ENCODE measurements at places on chromosomes 13 and 19.

DNA sequence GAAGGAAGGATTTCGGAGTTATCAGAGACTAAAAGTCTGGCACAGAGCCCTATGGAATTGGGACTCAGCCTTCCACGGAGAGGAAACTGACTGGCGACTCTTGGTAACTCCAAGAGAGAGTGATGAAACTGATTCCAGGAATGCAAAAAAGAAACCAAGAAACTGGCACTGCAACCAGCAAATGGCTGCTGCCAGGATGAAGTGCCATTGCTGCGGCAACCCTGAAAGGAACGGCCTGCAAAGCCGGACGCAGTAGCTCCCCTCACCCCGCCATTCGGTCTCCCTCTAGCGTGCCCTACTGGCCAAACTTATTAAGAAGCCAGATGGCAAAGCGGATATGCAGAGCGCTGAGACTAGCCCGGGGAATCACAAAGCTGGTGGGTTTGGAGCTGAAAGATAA is 236.0 kb downstream of the PCDH9 start:
- no peak for DNase-seq

GRCh38 chr13:25873242-25873612 is 178.6 kb downstream of the SHISA2 start:
- no peak for DNase-seq

GRCh38 chr19:43452582-43452981 is 12.8 kb downstream of the LYPD3 start:
- no peak for DNase-seq

GRCh38 chr19:48513289-48514122 is 1.9 kb upstream of the LMTK3 start:
- no peak for DNase-seq

DNA sequence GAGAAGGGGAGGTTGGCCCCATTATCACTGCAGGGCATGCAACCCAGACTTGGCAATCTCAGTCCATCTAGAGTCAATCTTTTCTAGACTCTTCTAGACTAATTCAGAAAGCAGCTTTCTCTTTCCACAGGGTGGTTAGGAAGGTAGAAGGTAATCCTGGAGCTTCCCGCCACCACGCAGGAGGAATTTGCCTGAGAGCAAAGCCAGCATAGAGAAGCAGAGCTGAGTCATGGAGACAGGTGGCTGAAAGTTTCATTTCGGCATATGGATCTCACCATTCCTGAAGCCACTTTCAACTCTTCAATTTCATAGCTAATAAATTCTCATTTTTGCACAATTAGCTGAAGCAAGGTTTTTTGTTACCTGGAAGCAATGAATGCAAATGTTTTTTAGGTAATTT is 29.0 kb upstream of the FFAR2 start:
- no peak for DNase-seq
